ENCODE measurements at places on chromosomes 7 and 10.

GRCh38 chr7:26454180-26454579 is 162.5 kb downstream of the SNX10 start:
- no peak for DNase-seq

DNA sequence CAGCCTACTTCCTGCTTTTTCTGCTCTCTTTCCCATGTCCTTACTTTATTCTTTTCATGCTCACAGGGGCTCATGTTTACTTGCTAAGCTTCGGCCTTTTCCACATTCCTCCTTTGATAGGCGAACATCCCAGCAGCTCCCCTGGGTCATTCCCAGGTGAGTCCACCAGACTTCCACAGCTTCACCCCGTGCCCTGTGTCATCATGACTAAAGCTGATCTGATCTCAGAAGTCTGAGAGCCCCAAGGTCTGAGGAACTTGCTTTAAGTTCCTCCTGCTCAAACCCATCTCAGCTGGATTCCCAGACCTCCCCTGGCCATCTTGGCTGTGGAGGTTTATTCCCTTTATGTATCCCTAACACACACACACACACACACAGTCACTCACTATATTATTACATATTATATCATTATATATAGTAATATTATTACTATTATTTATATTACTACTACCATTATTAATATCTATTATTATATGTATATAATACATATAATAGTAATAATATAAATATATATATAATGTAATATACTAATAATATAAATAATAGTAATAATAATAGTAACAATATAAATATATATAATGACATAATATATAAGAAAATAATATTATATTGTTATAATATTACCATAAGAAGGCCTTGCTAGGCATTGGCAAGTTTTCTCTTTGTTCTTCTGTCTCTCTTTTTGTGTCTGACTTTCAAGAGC is 295.9 kb downstream of the PTEN start:
- no peak for DNase-seq

- peak; percentile 98 for DNase-seq
Measured at GRCh38 chr7:26667514-26668133, 196.8 kb downstream of the SKAP2 start.

DNA sequence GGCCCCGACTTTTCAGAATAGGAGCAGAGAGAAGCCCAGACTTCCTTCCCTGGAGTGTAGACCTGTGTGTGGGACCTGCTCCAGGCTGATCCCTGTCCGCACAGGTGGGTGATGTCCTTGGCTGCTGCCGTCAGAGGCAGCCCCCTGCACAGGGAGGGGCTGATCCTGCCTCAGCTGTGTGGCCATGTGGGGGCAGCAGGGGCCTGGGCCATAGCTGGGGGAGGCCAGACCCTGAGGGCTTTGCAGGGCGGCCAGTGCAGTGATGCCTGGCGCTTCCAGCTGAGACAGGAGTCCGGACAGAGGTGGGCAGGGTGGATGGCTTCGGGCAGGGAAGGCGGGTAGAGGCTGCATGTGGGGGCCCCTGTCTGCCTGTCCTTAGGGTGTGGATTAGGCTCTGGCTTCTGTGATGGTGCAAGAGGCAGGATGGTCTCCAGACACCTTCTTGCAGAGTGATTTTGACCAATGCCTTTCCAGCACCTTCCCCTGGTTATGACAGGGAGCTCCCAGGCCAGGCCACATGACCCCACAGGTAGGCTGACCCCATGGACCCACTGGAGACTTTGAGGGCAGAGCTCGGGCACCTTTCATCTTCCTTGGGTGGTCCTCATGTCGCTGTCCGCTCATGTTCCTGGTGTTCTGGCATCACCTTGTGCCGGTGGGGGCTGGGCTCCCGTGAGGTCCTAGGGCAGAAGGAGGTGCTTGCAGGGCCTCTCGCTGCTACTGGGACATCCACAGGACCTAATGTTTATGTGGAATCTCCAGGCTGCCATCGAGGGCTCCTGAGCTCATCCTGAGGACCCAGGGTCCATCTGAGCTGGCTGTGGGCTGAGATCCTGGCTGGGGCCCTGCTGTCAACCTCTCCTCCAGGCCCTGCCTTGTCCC is 141.5 kb downstream of the ADCY1 start:
- DNase-seq: no peak

DNA sequence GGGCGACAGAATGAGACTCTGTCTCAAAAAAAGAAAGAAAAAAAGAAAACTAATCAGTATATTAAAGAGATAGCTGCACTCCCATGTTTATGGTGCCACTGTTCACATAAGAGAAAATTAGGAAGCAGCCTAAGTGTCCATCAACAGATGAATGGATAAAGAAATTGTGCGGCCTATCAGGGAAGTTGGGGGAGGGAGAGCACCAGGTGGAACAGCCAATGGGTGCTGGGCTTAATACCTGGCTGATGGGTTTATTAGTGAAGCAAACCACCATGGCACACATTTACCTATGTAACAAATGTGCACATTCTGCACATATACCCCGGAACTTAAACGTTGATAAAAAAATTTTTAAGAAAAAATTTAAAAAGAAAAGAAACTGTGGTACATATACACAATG is 9.0 kb upstream of the PRRT4 start:
- no peak for DNase-seq

DNA sequence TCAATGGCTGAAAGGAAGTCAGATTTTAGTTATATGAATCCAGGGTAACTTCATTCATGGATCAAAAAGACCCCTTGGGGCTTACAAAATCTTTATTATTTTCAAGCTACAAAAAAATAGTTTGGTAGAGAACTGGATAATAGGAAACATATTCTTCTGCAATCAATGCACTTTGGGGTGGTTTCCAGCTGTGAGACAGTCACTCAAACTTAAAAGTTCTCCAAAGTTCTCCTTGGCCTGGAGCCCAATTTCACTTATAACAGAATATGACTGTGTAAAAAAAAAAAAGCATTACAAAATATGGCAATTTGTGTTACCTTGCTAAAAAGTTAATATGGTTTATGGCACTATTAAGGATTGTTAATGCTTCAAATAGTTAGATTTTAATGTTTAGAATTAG is 255.5 kb downstream of the AGMO start:
- no peak for DNase-seq

GRCh38 chr10:43193496-43194080 is 55.3 kb downstream of the CSGALNACT2 start:
- no peak for DNase-seq

GRCh38 chr7:40232242-40232893 is 97.6 kb downstream of the SUGCT start:
- peak; percentile 29 for DNase-seq

GRCh38 chr7:118183428-118183785 is 557 bp upstream of the LSM8 start:
- DNase-seq: no peak

GRCh38 chr10:59807629-59808620 is 54.7 kb upstream of the MRLN start:
- no peak for DNase-seq

- DNase-seq: no peak
Measured at GRCh38 chr7:81062755-81063154, 143.9 kb upstream of the SEMA3C start.

GRCh38 chr10:71648254-71648932 is 71.2 kb downstream of the C10orf105 start:
- DNase-seq: no peak

- no peak for DNase-seq
Measured at GRCh38 chr7:75888464-75889222, 9.8 kb downstream of the RHBDD2 start.

All from NCI-H510A treated with DMSO at 0.1 percent for 48 hours (cell line).